NCI-H1417 (cell line): ENCODE measurements at places on chromosomes 5 and 9.
A peak's percentile ranks its signal among the peaks of the same experiment; 100 is the strongest.

GRCh38 chr5:5188376-5189050 lies 48.4 kb downstream of the ADAMTS16 start:
- peak; percentile 59 for DNase-seq

GRCh38 chr5:123875561-123876275 lies 363.7 kb downstream of the CSNK1G3 start:
- peak; percentile 67 for DNase-seq

DNA sequence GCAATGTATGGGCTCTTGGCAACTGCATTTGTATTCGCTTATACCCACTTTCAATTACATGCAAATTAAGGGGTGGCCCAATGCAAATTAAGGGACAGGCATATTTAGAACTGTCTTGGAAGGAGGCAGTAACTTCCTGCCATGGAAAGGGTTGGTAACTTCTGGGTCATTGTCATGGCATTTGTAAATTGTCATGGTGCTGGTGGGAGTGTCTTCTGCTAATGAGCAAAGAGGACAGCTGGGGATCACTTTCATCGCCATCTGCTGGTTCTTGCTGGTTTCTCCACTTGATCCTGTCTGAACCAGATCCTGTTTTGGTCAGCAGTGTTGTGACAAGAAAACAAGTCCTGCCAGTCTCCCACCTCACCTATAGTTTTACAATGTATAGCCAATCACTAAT lies 23.3 kb upstream of the UGT3A2 start:
- DNase-seq, result no peak

DNA sequence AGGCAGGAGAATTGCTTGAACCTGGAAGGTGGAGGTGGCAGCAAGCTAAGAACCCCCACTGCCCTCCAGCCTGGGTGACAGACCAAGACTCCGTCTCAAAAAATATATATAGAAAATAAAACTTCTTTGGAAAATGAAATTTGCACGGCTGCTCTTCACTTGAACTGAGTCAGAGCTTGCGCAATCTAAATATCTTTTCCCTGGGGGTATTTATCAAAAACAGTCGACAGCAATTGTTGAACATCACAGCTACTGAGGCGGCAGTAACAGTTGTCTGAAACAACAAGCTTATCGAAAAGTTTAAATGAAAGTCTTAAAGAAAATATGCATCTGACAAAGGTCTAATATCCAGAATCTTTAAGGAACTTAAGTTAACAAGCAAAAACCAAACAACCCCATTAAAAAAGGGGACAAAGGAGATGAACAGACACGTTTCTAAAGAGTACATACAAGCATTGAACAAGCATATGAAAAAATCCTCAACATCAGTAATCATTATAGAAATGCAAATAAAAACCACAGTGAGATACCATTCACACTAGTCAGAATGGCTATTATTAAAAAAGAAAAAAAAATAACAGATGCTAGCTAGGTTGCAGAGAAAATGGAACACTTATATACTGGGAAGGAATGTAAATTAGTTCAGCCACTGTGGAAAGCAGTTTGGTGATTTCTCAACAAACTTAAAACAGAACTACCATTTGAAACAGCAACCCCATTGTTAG lies 153.6 kb upstream of the CDH9 start:
- no peak for DNase-seq

DNA sequence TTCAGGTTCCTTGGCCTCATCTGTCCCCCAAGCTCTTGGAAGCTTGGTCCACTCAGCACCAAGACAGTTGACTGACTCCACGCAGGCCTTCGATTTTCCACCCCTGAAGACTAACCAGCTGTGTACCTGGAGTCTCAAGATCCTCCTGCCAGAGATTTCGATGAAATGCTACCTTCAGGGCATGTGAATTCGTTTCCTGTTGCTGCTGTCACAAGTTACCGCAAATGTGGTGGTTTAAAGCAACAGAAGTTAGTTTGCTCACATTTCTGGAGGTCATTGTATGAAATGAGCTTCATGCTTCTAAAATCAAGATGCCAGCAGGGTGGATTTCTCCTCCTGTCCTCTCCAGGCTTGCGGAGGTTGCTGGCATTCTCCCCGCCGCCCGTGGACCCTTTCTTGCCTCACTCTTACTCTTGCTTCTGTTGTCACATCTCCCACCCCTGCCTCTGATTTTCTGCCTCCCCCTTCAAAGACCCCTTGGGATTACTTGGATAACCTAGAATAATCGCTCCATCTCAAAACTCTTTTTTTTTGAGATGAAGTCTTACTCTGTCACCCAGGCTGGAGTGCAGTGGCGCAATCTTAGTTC lies 27.6 kb upstream of the RETREG1 start:
- no peak for DNase-seq

GRCh38 chr9:132840980-132841379 lies 37.1 kb downstream of the AK8 start:
- no peak for DNase-seq
